ENCODE measurements at places on chromosomes 5 and 9.

DNA sequence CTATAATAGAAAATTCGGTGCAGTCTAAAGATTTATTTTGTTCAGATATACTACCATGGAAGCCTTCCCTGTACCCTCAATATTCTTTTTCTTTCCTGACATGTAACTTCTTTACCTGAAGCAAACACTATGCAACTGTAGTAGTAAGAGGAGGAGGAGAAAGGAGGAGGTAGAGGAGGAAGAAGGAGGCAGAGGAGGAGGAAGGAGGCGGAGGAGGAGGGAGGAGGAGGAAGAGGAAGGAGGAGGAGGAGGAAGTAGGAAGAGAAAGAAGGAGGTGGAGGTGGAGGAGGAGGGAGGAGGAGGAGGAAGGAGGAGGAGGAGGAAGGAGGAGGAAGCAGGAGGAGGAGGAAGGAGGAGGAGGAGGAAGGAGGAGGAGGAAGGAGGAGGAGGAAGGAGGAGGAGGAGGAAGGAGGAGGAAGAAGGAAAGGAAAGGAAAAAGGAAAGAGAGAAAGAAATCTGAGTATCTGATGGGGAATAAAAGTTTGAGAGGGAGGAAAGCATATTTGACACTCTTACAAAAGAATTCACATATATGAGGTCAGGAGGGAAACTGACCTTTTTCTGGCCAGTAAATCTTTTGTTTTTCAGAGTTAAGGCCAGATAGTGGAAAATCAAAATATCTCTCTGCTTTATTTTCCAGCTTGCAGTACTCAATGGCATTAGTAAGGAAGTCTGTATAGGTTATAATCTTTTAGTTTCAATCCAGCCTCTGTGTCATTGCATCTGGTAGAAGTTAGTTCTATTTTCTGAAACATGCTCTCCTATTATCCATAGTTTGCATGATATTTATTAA is 114.5 kb upstream of the LPAR1 start:
- no peak for DNase-seq

DNA sequence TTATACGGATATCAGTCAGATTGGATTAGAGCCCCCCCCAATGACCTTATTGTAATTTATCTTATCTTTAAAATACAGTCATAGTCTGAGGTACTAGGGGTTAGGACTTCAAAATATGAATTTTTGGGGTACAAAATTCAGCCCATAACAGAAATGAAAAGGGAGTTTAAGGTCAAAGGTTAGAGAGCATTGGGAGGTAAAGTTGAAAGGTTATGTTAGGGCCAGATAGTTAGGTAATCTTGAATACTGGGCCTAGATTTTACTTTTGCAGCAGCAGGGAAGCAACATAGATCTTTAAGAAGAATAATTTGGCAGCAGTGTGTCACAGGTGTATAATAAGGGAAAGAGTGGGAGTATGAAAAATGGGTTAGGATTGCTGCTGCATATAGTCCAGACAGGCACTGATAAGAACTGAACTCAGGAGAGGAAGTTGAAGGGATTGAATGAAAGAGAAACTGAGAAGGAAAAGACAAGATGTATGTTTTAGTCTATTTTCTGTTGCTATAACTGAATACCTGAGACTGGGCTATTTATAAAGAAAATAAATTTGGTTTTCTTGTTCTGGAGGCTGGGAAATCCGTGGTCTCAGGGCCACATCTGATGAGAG is 10.7 kb upstream of the GCNT4 start:
- DNase-seq: no peak

GRCh38 chr9:93865245-93865644 is 89.9 kb downstream of the BARX1 start:
- no peak for DNase-seq

DNA sequence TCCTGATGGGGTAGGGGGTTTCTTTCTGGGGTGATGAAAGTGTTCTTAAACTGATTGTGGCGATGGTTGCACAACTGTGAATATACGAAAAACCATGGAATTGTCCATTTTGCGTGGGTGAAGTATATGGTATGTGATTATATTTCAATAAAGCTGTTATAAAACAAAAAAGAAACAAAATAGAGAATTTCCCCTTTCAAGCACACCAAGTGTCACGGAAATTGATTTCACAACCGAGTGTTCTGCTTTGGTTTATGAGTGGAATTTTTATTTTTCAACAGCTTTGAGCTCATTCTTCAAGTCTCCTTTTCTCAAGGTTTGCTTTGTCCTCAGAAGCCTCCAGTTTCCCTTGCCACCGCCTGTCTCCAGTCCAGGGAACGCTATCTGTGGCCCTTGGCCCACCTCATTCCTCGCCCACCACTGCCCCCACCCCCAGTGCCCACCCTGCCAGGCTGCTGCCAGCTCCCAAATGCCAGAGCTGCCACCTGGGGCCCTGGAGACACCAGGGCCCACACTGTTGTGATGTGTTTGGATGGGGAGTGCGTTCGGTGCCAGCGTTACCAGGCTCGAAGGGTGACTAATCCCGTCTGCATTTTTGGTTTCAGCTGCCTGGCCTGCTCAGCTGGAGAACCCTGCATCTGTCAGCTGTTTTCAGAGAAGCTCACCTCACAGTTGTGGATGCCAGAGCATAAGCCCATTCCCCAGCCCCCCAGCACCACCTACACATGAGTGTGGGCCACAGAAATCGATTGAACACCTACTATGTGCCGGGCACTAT is 30.4 kb downstream of the DUSP1 start:
- DNase-seq: peak; percentile 53

DNA sequence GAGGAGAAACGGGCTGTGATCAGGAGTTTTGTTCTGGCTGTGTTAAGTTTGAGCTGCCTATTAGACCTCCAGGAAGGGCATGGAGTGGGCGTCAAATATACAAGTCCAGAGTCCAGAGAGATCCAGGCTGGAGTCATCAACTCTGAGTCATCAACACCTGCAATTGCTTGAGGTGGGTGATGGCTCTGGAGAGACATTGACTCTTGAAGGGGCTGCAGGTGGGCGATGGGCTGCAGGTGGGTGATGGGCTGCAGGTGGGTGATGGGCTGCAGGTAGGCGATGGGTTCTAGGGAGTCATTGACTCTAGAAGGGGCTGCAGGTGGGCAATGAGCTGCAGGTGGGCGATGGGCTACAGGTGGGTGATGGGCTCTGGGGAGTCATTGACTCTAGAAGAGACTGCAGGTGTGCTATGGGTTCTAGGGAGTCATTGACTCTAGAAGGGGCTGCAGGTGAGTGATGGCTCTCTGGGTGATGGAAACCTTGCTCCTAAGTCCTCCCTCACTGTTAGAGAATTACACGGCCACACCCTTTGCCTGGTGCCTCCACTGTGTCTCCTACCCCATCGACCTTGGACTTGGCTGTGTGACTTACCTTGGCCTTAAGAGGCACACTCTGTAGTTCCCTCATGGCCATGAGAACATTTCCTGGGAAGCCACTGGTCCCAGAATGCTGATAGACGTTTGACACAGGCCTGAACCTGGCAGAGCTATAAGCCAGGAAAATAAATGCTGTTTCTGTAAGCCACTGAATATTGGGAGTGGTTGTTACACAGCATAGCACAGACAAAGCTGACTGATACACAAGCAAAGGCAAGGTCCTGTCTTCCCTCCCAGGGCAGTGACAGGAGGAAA is 10.4 kb upstream of the FIBCD1 start:
- no peak for DNase-seq

GRCh38 chr5:366541-367357 is 45.2 kb downstream of the AHRR start:
- DNase-seq: no peak

Measured in CD4-positive, alpha-beta T cell treated with Interferon alpha-2 for 1 hour (primary cell).